ENCODE measurements at places on chromosomes 5 and 9.

- no peak for DNase-seq
Observed at GRCh38 chr9:111531716-111532115, 6.7 kb downstream of the ZNF483 start.

DNA sequence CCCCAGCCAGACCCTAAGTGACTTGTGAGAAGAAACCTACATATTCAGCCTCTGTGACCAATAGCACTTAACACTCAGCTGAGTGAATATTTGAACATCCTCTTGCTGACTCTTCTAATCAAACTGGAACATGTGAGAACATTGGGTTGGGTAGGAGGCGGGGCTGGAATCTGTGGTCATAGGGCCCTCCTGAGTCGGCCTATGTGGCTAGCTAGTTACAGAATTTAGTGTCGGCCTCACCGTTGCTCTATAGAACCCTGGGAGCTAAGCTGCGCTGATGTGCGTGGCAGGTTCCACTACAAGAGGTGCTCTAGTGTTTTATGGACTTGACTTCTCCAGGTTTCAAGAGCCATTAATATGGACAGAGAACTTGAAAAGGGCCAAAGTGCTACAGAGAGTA, 138.8 kb downstream of the DROSHA start:
- no peak for DNase-seq

- no peak for DNase-seq
Observed at GRCh38 chr9:133787754-133788025, 49.5 kb upstream of the SARDH start.

GRCh38 chr9:26229324-26230054, 551.2 kb upstream of the TUSC1 start:
- no peak for DNase-seq

- DNase-seq: no peak
Observed at GRCh38 chr5:135056316-135057030, 22.4 kb upstream of the PITX1 start.

DNA sequence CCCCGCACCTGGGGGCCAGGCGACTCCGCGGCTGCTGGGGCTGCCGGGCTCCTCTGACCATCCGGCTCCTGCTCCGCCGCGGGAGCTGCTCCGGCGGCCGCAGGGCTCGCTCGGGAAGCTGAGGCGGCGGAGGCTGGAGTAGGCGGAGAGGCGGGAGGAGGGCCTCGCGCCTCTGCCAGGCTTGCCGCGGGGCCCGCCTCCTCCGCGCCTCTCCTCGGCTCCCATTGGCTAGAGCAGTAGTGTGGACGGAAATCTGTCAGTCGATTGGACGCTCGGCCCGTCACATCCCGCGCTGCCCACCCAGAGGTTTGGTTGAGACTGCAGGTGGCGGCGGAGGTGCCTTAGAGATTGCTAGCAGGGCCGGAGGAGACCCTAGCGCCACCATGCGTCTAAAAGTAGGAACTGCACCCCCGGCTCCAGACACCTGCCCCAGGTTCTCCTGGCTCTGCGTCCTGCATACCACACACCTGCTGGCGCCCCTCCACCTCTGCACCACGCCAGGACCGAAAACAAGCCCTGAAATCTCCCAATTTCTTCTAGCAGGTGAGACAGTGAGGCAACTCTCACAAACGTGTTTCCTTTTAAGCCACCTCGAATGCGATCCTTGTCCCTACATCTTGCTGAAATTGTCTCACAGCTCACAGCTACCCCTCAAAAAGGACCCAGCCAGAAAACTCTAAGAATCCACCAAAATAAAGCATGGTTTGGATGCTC, at the start of gene SCAI:
SCAI (minus strand) TSS at position 152 of the 714 bp plus-strand sequence; CDS start at position 61, 91 bp downstream.
- peak; percentile 99 for DNase-seq

DNA sequence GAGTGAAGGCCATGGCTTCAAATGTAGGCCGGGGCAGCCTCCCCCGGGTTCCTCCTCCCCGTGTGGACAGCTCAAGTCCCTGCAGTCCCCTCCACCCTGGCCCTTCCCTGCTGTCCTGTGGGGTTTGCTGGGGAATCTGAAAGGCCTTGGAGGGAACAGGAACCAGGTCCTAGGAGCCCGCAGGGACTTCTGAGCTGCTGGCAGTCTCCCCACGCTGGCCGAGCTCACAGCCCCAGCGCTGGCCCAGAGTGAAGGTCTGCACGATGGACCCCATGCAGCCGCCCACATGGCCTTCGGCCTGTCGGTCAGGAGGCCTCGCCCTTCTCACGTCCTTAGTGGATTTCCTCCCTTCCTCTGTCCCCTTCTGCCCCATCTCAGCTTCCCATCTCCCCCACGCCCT, 25.7 kb upstream of the NOTCH1 start:
- no peak for DNase-seq

GRCh38 chr9:36424289-36425055, 24.4 kb upstream of the RNF38 start:
- no peak for DNase-seq

DNA sequence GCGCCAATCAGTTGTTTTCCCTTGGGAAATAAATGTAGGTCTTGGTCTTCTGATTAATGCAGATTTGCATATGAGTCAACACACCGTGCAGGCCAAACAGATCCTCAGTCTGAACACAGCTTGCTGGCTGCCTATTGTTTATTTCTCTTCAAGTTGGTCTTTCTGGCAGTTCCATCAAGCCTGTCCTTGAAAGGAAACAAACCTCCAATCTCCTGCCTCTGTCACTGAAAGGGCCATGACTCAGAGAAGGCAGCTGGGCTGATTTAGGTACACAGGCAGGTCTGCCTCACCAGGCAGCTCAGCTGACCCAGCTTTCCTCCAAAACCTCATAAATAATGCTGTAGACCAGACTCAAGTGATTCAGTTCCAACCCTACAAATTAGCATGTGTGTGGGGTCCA, 175.9 kb downstream of the MAN2A1 start:
- DNase-seq: no peak

DNA sequence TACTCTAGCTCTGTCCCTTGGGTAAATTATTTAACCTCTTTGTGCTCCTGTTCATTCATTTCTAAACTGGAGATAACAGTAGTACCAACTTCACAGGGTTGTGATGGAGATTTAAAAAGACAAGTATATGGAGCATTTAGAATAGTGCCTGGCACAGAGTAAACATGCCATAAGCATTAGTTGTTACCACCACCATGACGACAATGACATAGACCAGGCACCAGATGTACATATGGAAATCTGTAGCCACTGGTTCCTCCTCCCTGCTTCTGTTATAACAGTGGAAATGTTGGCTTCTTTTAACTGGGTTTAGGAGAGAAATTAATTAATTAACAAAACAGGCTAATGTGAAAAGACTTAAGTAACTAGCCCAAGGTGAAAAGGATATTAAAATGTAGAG, 217.5 kb downstream of the DENND1A start:
- no peak for DNase-seq

DNA sequence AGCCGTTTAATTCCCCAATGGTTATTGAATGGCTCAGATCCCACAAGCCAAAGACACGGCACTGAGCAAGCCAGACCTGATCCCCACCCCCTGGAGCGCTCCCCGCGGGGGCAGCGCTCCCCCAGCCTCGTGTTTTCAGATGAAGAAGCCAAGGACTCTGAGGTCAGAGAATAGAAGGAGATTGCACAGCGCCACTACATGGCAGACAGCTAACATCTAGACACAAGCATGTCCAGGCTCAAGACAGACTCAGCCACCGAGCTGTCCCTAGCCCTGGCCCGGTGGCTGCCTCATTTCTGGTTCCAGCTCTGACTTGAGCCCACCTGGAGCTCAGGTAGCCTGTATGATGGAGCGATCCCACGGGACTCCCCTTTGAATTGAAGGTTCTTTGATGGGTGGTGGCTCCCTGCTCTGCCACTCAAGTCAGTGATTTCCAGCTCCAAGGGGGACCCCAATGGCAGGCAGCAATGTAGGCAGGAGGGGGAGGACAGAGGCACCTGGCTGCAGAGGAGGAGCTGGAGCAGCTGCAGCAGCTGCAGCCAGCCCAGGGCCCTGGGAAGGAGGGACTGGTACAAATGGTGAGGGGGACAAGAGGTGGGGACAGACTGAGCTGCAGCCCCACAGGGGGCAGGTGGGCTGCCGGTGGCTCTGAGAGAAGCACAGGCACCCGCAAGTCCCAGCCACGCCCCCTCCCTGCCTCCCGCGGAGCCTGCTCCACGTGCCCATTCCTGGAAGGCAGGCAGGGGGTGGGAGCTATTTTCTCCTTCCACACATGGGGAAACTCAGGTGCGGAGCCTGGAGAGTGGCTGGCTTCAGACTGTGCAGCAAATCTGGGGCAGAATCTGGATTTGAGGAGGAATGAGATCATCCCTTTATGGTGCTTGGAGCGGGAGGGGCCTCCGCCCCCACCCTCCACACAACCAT, 40.2 kb downstream of the NTNG2 start:
- peak; percentile 58 for DNase-seq

- no peak for DNase-seq
Observed at GRCh38 chr5:50710838-50711237, 44.4 kb downstream of the PARP8 start.

- peak; percentile 73 for DNase-seq
Observed at GRCh38 chr9:94002316-94003140, 47.4 kb upstream of the BARX1 start.

- no peak for DNase-seq
Observed at GRCh38 chr9:92032891-92033290, 82.3 kb downstream of the SPTLC1 start.

GRCh38 chr9:89408628-89409101, 89.2 kb downstream of the SEMA4D start:
- DNase-seq: no peak

DNA sequence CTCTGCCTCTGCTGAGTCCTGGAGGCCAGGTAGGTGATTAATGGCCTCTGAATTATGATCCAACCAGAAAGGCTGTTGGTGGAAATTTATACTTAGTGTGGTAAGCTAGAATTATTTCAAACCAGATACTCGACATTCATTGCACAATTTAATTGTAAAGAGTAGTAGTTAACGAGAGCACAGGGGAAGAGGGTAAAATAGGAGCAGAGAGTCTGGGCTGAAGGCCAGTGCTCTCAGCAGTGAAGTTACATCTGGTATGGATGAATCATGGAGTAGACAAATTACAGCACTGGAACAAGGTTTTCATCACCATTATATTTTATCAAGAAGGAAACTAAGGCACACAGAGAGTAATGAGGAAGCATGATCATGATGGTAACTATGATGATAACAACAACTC, 92.5 kb downstream of the TLR4 start:
- no peak for DNase-seq

- peak; percentile 90 for DNase-seq
Observed at GRCh38 chr9:108885643-108886348, 23.7 kb downstream of the ACTL7A start.

DNA sequence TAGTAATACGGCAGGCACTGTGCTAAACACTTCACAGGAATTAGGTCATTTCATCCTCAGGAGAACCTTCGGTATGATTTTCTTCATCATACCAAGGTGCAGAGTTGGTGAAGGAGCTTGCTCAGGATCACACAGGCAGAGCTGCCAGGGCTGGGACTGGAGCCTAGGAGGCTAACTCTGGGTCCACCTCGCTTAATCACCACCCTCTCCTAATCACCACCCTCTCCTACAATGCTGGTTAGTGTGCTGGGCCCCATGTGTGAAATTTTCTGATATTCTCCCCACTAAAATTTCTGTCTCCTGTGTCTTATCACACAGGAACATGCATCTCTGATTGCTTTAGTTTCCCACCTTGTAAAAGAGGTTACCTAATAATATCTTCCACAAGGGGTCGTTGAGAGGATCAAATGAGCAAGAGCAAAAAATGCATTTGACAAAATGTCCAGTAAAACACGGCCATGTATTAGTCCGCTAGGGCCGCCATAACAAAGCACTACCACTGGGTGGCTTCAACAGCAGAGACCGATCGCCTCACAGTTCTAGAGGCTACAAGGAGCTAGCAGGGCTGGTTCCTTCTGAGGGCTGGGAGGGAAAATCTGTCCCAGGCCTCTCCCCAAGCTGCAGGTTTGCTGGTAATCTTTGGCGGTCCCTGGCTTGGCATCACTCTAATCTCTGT, 128.2 kb upstream of the NFIB start:
- no peak for DNase-seq

- no peak for DNase-seq
Observed at GRCh38 chr5:87403899-87404298, 8.8 kb downstream of the CCNH start.

GRCh38 chr9:113524468-113524867, 60.9 kb downstream of the RGS3 start:
- no peak for DNase-seq

DNA sequence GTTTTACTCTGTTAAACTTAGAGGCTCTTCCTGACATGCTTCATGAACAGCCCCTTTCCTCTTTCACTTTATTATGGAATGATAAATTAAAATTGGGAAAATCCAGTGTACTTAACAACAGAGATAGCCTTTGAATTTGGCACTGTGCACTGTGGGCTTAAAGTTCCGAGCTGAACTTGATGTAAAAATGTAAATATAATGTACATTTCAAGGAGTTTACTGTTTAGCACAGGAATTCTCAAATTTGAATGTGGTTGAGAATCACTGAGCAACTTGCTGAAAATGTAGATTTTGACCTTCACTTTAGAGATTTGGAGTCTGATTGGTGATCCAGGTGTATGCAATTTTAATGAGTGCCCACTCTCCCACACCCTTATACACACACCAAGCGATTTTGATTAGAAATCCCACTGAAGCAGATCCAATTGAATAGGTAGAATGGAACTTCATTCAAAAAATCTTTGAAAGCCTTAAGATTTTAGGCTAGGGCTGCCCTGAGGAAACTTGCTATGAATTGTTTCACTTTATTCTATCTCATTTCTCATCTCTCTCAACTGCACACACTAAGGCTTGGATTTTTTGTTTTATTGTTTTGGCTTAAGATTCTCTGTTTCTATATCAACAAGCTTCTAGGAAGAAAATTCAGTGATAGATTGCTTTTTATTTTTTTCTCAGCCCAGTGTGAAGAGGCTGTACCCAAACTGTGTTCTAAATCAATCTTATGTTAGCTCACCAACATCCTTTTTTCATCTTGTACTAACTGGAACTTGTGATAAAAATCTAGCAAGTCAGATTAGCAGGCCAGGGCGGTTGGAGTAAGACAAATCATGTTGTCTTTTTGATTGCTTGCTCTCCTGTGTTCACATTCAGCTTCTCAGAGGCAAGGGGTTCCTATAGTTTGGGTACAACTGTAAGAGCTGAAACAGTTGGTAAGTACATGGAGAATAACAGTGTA, 22.9 kb downstream of the NUDT12 start:
- DNase-seq: no peak

- peak; percentile 9 for DNase-seq
Observed at GRCh38 chr9:93894691-93895079, 60.5 kb downstream of the BARX1 start.

GRCh38 chr9:974031-974995, 2.1 kb upstream of the DMRT3 start:
- DNase-seq: no peak

GRCh38 chr9:137430723-137431415, 7.7 kb downstream of the NOXA1 start:
- no peak for DNase-seq

GRCh38 chr5:180865981-180866695, 5.1 kb upstream of the ZFP62 start:
- no peak for DNase-seq

GRCh38 chr5:79070350-79070667, 742 bp downstream of the BHMT2 start:
- no peak for DNase-seq

DNA sequence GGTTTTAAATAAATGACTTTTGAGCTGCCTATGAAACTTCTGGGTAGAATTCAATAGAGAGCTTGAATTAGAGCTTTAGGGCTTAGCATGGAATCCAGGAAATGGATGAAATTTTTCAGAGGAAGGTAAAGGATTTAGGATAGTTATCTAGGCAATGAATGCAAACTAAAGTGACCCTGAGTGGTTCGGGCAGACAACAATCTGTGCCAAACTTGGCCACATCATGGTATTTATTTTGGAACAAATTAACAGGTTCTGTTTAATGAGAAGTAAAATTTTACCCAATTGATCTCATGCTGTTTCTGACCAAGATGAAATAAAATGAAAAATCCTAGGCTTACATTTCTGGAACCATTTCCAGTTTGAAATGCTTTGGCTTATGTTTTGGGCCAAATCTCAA, 934.4 kb downstream of the MAT2B start:
- no peak for DNase-seq

Data from COR-L47 (cell line).